ENCODE measurements at places on chromosomes 16 and 17.
A peak's percentile ranks its signal among the peaks of the same experiment; 100 is the strongest.

- H3K4me3 ChIP-seq, result no peak overlapping the region
- no peak overlapping the region for H3K27ac ChIP-seq
- H3K4me1 ChIP-seq, result no peaks in the 10 kb centered on the region
- H3K36me3 ChIP-seq, result no peaks in the 10 kb centered on the region
- no peaks in the 10 kb centered on the region for H3K27me3 ChIP-seq
- DNase-seq, result no peak
Measured at GRCh38 chr16:59236804-59237458, 502.8 kb upstream of the GOT2 start.

GRCh38 chr17:83196973-83197880 is 117.8 kb downstream of the METRNL start:
- no peak overlapping the region for H3K27ac ChIP-seq
- no peak overlapping the region for H3K4me3 ChIP-seq
- DNase-seq, result no peak
- H3K4me1 ChIP-seq, result peaks cover 34% of the 10 kb centered on the region
- H3K27me3 ChIP-seq, result no peaks in the 10 kb centered on the region
- H3K36me3 ChIP-seq, result no peaks in the 10 kb centered on the region

DNA sequence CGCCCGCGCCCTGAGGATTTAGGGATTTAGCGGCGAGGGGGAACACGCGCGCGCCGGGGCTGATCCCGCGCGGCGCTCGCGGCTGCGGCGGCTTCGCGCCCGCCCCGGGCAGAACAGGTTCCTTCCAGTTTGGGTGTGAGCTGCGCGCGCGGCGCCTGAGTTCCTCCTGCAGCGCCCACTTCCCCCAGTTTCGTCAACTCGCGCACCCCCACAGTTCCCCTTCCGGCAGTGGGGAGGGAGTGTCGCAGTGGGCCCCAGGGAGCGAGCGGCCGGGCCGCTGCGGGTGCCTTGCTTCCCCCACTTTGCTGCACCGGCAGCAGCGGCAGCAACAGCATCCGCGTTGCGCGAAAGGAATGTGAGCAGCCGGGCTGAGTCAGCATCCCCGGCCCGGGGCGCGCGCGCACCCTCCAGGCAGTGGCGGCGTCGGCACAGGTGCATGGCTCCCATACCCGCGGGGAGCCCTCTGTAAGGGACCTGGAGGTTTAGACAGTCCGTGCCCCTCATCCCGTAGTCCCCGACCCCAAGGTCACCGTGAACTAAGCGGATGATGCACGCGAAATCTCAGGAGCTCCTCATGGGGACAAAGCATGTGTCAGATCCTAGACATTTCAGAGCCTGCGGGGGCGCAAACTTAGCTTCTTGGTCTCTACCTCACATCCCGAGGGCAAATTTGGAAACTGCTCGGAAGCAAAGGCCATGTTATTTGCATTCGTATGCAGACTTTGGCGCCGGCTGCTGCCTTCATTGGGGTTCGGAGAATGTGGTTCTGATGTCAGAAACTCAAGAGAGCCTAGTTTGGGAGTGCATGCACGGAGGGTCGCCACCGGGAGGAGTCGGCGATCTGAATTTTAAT is 767 bp downstream of the ARSG start:
- H3K27me3 ChIP-seq, result peaks cover 65% of the 10 kb centered on the region
- DNase-seq, result peak; percentile 61
- peak overlapping the region; percentile 36 for H3K4me3 ChIP-seq
- H3K4me1 ChIP-seq, result peaks cover 20% of the 10 kb centered on the region
- no peaks in the 10 kb centered on the region for H3K36me3 ChIP-seq

GRCh38 chr17:79925242-79925957 is 86.2 kb upstream of the CBX4 start:
- H3K27ac ChIP-seq, result no peak overlapping the region
- DNase-seq, result no peak
- H3K4me3 ChIP-seq, result no peak overlapping the region
- no peaks in the 10 kb centered on the region for H3K36me3 ChIP-seq
- H3K27me3 ChIP-seq, result peaks cover 12% of the 10 kb centered on the region

DNA sequence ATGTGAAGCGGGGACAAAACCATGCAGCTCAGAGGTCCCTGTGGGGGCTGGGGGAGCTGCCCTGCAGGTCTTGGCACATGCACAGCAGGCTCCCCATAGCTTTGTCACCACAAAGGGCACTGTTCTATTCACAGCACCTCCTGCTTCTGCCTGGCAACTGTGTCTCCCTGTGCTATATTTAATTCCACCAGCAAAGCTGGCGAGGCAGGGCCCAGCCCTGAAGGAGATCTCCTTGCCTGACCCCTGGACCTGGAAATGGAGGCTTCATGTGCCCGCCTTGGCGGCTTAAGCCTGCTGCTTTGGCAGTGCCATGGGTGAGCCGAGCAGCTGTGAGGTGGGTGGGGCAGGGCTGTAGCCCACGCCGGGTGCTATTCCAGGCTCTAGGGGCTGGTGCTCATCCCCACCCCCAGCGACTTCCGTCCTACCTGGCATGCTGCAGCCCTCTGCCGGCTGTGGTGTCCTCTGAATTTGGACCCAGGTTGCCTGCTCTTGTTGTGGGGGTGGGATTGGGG is 6.8 kb downstream of the LDHD start:
- H3K27ac ChIP-seq, result no peak overlapping the region
- peaks cover 44% of the 10 kb centered on the region for H3K4me1 ChIP-seq
- H3K27me3 ChIP-seq, result no peaks in the 10 kb centered on the region
- no peak for DNase-seq
- 0 out of 2 replicates have a peak, but pooled peaks cover 5% of the 10 kb centered on the region for H3K36me3 ChIP-seq

GRCh38 chr16:2532494-2533141 is 1.4 kb upstream of the CEMP1 start:
- peaks cover 37% of the 10 kb centered on the region for H3K36me3 ChIP-seq
- H3K4me3 ChIP-seq, result peak overlapping the region; percentile 34
- H3K27me3 ChIP-seq, result no peaks in the 10 kb centered on the region
- H3K4me1 ChIP-seq, result peaks cover 41% of the 10 kb centered on the region

GRCh38 chr16:18803569-18804462 is 2.5 kb upstream of the ARL6IP1 start:
- peak; percentile 48 for DNase-seq
- H3K27me3 ChIP-seq, result no peaks in the 10 kb centered on the region
- no peak overlapping the region for H3K4me3 ChIP-seq

GRCh38 chr16:17532338-17532995 is 61.7 kb upstream of the XYLT1 start:
- peaks cover 23% of the 10 kb centered on the region for H3K4me1 ChIP-seq
- H3K36me3 ChIP-seq, result no peaks in the 10 kb centered on the region
- H3K27me3 ChIP-seq, result no peaks in the 10 kb centered on the region
- peak; percentile 66 for DNase-seq
- peak overlapping the region; percentile 52 for H3K27ac ChIP-seq
- H3K4me3 ChIP-seq, result no peak overlapping the region

DNA sequence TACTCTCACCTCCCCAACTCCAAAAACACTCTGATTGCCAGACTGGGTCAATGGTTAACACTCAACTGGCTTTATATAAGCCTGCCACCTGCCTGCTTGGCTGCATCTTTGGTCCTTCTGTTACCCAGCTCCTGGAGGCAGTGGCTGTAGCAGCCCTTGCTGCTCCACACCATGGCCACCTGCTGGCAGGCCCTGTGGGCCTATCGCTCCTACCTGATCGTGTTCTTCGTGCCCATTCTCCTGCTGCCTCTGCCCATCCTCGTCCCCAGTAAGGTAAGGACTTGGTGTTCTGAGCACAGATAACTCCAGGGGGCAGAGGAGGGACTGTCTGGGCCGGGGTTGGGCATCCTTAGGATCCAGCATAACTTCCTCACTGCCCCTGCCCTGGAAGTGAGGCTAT is at the start of gene SLC13A2:
Gene SLC13A2, plus strand, starts transcription at position 103 of the 400 bp plus-strand sequence. Its CDS starts 69 bp downstream, at position 172.
- no peaks in the 10 kb centered on the region for H3K4me1 ChIP-seq
- no peaks in the 10 kb centered on the region for H3K36me3 ChIP-seq
- DNase-seq, result no peak

GRCh38 chr16:15950161-15950854 is 892 bp downstream of the ABCC1 start:
- H3K4me3 ChIP-seq, result peak overlapping the region; percentile 95
- H3K4me1 ChIP-seq, result peaks cover 46% of the 10 kb centered on the region
- H3K27ac ChIP-seq, result peak overlapping the region; percentile 72
- DNase-seq, result no peak

- no peaks in the 10 kb centered on the region for H3K27me3 ChIP-seq
- DNase-seq, result no peak
- no peaks in the 10 kb centered on the region for H3K4me1 ChIP-seq
- H3K4me3 ChIP-seq, result no peak overlapping the region
- H3K36me3 ChIP-seq, result no peaks in the 10 kb centered on the region
Measured at GRCh38 chr16:48426244-48427141, 41.3 kb upstream of the SIAH1 start.

- no peak for DNase-seq
- H3K36me3 ChIP-seq, result no peaks in the 10 kb centered on the region
- no peak overlapping the region for H3K4me3 ChIP-seq
- H3K4me1 ChIP-seq, result no peaks in the 10 kb centered on the region
- no peak overlapping the region for H3K27ac ChIP-seq
Measured at GRCh38 chr17:77613627-77614026, 344.9 kb upstream of the TNRC6C start.

DNA sequence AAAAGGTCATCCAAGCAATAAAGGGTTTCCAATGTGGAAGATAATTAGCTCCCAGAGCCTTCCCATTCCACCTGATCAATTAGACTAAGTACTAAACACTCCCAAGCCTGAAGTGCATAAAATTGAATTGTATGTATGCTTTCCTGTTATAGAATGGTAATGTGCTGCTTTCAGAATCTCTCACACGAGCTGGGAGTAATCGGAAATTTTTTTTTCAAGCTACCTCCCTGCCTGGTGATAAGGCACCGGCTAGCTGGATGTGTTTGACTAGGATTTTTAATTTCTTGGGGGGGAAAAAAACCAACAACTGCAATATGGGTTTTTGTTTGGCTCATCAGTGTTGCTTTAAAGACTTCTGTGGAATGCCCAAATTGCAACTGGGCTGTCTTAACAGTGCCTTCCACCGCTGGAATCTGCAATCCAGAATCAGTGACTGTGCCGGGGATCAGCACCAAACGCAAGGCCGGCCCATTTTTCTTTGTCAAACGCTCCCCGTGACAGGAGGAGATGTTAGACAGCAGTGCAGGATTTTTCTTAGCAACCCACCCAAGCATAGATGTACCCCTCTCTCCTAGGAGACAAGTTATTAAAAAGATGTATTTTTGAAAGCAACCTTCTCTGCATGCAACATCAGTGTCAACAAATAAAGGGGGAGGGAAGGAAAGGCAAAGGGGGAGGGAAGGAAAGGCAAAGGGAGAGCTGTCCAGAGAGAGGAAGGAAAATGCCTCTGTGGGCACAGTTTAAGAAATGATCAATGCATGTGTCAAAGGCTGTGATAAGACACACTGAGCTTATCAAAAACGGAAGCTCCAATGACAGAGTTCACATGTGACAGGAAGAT is 387.2 kb downstream of the NPIPA8 start:
- H3K27me3 ChIP-seq, result no peaks in the 10 kb centered on the region
- DNase-seq, result no peak
- no peak overlapping the region for H3K27ac ChIP-seq

DNA sequence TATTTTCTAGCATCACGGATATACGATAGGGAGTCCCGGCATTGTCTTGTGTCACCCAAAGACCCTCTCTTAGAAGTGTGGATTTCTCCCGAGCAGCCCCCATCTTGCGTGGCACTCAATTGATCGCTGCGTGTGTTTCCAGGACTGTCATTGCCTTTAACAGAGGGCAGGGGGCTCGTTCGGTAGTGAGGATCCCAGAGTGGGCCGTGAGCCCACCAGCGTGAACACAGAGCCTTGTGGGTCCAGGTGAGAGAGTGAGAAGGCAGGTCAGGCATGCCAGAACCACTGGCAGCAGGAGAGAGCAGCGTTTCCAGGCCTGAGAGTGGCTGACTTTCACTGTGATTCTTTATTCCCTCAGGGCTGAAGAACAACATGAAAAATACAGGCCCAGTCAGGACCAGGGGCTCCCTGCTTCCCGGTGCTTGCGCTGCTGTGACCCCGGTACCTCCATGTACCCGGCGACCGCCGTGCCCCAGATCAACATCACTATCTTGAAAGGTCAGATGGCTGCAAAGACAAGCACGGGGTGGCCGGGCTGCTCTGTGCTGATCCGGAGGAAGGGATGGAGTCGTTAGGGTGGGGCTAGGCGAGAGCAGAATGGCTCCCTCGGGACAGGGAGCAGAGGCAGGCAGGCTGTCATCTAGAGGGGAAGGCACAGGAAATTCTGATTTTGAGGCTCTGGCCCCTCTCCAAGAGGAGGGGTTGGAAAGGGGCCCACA is 22.4 kb downstream of the C1QTNF1 start:
- H3K4me3 ChIP-seq, result no peak overlapping the region
- no peaks in the 10 kb centered on the region for H3K36me3 ChIP-seq
- H3K4me1 ChIP-seq, result no peaks in the 10 kb centered on the region
- no peak overlapping the region for H3K27ac ChIP-seq
- no peak for DNase-seq
- peaks cover 6% of the 10 kb centered on the region for H3K27me3 ChIP-seq

DNA sequence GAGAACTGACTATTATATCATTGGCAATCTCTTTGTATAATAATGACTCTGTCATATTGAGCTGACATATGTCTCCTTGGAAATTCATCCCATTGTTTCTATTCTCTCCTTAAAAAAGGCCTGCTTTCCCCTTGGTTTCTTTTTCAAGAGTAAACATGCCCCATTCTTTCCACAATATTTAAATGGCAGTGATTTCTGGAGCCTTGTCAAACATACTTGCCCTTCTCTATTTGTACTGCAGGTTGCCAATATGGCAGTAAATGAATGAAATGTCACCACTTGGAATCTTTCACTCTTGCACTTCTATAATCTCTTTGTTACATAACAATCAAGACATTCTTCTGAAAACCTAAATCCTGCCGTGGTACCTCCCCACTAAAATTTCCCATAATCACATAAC is 1265.1 kb upstream of the CDH8 start:
- no peak overlapping the region for H3K27ac ChIP-seq
- no peaks in the 10 kb centered on the region for H3K27me3 ChIP-seq
- no peak for DNase-seq
- no peaks in the 10 kb centered on the region for H3K36me3 ChIP-seq
- H3K4me1 ChIP-seq, result no peaks in the 10 kb centered on the region

DNA sequence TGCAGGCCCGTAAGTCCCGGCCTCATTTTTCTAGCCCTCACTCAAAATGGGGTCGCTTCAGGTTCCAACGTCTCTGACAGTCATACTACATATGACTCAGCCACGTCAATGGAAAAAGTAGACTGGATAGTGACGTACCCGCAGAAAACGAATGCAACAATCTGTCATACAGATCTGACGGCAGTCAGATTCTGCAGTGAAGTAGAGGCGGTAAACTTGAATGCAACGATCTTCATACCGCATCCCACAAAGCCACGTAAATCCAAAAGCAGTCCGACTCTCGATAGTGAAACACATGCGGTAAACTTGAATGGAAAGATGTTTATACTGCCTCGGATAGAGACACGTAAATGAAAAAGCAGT is 38.4 kb upstream of the ARL4D start:
- H3K4me1 ChIP-seq, result peaks cover 34% of the 10 kb centered on the region
- peak overlapping the region; percentile 100 for H3K27ac ChIP-seq
- no peak for DNase-seq
- H3K36me3 ChIP-seq, result peaks cover 5% of the 10 kb centered on the region
- H3K4me3 ChIP-seq, result peak overlapping the region; percentile 40
- no peaks in the 10 kb centered on the region for H3K27me3 ChIP-seq

DNA sequence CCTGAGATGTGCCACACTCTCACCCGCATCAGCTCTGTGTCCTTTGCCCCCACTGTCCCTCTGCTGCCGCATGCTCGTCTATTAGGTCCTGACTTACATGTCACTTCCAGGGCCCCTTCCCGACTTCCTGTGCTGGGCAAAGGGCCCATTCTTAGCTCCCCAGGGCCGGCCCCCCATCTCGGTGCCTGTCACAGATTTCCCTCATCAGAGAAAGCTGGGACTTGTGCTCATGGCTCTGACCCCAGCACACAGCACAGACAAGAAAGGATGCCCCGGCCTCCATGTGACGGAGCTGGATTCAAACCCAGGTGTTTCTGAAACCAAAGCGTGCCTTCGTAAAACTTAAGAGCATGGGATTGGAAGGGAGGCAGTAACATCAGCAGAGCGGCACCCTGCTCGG is 5.9 kb upstream of the MAPK7 start:
- H3K4me3 ChIP-seq, result no peak overlapping the region
- H3K27me3 ChIP-seq, result no peaks in the 10 kb centered on the region
- H3K4me1 ChIP-seq, result no peaks in the 10 kb centered on the region
- no peaks in the 10 kb centered on the region for H3K36me3 ChIP-seq
- no peak for DNase-seq
- H3K27ac ChIP-seq, result no peak overlapping the region
